ENCODE measurements at places on chromosomes 11 and 22.
A peak's percentile ranks its signal among the peaks of the same experiment; 100 is the strongest.

GRCh38 chr11:35061516-35062440, 77.2 kb upstream of the CD44 start:
- DNase-seq: no peak

GRCh38 chr11:32562839-32563599, 20.6 kb upstream of the EIF3M start:
- DNase-seq: no peak

DNA sequence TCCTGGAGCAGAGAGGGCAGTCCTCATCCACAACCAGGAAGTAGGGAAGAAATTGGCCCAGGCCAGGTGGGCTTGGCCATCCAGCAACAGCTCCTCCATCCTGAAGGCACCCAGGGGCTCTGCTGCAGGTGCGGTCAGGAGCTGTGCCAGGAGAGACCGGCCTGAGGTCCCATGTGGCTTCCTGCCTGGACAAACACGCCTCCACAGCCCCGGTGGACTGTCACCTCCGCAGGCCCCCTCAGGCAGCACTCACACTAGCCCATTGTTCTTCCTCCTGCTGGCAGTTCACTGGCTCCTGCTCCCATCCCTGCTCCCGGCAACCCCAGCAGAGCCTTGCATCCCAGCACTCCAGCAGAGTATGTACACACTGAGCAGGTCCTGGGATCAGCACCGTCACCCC, 16.0 kb upstream of the POU2AF1 start:
- DNase-seq: no peak

- DNase-seq: no peak
These were observed 68.4 kb upstream of the SORL1 start for GRCh38 chr11:121383716-121384115.

DNA sequence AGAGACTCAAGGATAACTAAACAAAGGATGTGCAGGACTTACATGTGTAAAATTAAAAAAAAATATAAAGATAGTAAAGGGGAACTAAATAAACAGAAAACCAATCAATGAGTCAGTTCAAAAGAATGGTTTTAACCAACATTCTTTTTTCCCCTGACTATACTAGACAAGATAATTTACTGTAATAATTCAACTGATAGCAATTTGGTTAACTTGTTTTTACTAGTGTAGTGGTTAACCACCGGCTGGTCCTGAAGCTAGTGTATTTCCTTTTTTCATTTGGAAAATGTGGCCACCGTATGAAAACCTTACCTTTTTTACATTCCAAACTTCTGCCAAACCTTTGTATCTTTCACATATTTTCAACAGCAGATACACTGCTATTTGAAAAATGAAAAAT, 123.1 kb downstream of the ARHGAP42 start:
- DNase-seq: peak; percentile 25

- no peak for DNase-seq
These were observed 32.5 kb downstream of the PAK1 start for GRCh38 chr11:77441426-77441825.

DNA sequence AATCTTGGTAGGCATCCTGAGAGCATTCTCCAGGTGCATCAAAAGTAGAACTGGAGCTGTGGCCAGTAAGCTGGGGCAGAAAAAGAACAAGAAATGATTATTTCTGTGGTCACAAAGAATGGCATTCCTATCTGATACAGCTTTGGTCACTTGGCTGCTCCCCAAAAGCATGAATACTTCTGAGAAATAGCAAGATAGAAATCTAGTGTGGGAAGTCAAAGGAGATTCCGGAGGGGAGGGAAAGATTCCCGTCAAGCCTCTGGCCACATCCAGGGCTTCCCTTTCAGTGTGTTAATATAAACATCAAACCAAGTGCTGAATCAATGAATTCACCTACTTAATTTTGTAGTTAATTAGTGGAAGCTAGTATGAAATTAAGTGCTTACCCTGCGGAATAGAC, 1185.4 kb downstream of the LRRC4C start:
- DNase-seq: no peak

All from AG09309 (cell line).